ENCODE measurements at places on chromosomes 7 and 10.

DNA sequence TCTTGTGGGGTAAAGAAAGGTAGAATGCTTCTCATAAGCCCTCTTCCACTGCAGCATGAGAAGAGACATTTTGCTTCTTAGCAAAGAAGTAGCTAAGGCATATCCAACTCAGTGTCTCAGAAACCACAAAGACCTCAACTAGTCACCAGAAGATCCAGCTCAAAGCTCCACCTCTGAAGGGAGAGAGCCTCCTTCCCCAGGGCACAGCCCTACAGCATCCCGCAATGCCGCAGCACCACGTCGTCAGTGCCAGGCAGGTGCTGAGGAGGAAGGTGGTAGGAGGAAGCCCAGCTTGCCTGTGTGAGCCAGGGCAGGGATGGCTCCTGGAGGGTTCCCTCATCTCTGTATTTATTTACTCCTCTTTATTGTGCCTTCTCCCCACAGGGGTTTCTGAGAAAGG lies 385.6 kb upstream of the NPVF start:
- DNase-seq: no peak

DNA sequence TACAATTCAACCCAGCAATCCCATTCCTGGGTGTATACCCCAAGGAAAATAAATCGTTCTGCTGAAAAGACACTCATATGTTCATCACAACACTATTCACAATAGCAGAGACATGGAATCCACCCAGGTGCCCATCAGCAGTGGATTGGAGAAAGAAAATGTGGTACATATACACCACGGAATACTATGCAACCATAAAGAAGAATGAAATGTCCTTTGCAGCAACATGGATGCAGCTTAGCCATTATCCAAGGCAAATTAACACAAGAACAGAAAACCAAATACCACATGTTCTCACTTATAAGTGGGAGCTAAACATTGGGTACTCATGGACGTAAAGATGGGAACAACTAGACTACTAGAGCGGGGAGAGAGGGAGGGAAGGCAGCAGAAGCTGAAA lies 207.8 kb downstream of the GATA3 start:
- no peak for DNase-seq

DNA sequence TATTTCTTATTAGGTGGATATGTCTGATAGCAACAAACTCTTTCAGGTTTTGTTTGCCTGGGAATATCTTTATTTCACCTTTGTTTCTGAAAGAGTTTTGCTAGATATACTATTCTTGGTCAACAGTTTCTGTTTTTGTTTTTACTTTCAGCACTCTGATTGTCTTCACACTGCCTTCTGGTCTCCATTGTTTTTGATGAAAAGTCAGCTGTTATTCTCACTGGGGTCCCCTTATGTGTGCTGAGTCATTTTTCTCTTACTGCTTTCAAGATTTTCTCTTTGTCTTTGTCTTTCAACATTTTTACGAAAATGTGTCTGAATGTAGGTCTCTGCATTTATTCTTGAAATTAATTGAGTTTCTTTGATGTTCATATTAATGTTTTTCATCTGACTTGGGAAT lies 15.2 kb upstream of the RASSF4 start:
- DNase-seq: no peak

GRCh38 chr7:150787321-150788281 lies 12.6 kb downstream of the TMEM176B start:
- DNase-seq: no peak
